H4 (cell line): ENCODE measurements at places on chromosomes 2 and 18. TPM values are rescaled to one million over a fixed set of nuclear protein-coding genes. Genes with fewer than 3 reads are reported as not detected.

TRAF3IP1 gene
- total RNA-seq: 1.8 and 7.4 TPM in 2 replicates

USP40 gene
- 12.2 and 20.6 TPM in 2 replicates for total RNA-seq

RALB gene
- total RNA-seq: 31.8 and 34.4 TPM in 2 replicates

CRYBA2 gene
- not detected in 2 replicates for total RNA-seq

ASB18 gene
- not detected in 2 replicates for total RNA-seq

NMUR1 gene
- total RNA-seq: not detected in 2 replicates

KIF5C gene
- total RNA-seq: 1.7 and 2.6 TPM in 2 replicates

GPR75 gene
- total RNA-seq: 1.1 and 1.4 TPM in 2 replicates

PKDCC gene
- 10.2 and 17.2 TPM in 2 replicates for total RNA-seq

MCEE gene
- total RNA-seq: 7.3 and 8.4 TPM in 2 replicates

SP140 gene
- 0.25 TPM in 1 of 2 replicates, not detected in the other for total RNA-seq

CRIM1 gene
- 8.3 and 8.8 TPM in 2 replicates for total RNA-seq

SPEG gene
- 2.5 and 3.7 TPM in 2 replicates for total RNA-seq

SCN3A gene
- total RNA-seq: 1.0 and 1.3 TPM in 2 replicates

ASXL3 gene
- 0.41 and 1.3 TPM in 2 replicates for total RNA-seq

SCN7A gene
- not detected in 2 replicates for total RNA-seq

RNF125 gene
- total RNA-seq: 0.25 and 0.29 TPM in 2 replicates

TRIM43 gene
- total RNA-seq: not detected in 2 replicates

TXNDC2 gene
- total RNA-seq: 0.29 and 0.55 TPM in 2 replicates

AKAIN1 gene
- not detected in 2 replicates for total RNA-seq
